ENCODE measurements at places on chromosomes 5 and 9.

- DNase-seq = no peak
These were observed 81.3 kb downstream of the ANKRD33B start for GRCh38 chr5:10645146-10645545.

GRCh38 chr5:38426986-38427950, 129.2 kb downstream of the LIFR start:
- DNase-seq = no peak

- no peak for DNase-seq
These were observed 25.1 kb downstream of the PPIP5K2 start for GRCh38 chr5:103145196-103145595.

DNA sequence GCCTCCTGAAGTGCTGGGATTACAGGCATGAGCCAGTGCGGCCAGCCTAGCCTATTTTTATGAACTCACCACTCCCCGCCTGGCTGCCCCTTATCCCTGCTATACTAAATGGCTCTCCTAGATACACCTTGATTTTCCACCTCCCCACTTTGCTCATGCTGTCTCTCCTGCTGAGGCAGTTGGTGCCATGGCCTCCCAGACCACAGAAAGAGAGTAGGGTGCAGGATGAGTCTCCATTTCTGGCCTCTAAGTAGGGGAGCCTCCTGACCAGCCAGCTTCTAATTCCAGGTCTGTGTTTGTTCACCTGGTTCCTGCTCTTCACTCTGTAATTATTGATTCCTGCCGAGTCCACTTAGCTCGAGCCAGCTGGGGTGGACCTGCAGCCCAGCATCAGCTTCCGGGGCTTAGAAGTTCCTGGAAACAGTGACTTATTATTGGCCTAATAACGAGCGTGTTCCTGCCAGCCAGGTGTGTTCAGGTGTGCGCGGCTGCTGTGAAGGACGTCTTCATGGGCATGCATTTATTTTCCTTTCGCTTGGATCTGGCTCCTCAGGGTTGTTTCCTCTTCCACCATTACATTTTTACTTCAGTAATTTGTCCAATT, 34.0 kb downstream of the ZNF618 start:
- no peak for DNase-seq

DNA sequence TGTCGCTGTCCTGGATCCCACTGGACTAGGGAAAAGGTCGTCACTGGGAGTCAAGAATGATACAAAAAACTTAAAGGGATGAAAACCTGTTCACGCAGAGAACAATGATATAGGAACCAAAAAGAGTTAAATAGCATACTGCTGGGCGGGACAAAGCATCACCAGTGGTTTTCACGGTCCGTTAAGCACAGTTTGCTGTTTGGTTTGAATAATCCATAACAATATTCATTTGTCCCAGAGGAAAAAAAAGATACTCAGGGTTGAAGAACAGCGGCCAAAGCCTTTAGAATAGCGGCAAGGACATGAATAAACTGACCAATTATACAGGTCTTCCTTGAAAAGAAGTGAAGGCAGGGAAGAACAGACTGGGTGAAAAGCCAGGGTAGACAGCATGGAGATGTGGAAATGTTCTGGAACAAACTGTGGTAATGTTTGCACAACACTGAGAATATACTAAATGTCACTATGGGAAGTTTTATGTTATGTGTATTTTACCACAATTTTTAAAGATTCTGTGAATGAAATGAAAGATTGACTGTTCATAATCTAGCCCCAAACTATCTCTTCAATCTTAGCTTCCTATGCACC, 60.8 kb downstream of the MTMR12 start:
- DNase-seq = no peak

DNA sequence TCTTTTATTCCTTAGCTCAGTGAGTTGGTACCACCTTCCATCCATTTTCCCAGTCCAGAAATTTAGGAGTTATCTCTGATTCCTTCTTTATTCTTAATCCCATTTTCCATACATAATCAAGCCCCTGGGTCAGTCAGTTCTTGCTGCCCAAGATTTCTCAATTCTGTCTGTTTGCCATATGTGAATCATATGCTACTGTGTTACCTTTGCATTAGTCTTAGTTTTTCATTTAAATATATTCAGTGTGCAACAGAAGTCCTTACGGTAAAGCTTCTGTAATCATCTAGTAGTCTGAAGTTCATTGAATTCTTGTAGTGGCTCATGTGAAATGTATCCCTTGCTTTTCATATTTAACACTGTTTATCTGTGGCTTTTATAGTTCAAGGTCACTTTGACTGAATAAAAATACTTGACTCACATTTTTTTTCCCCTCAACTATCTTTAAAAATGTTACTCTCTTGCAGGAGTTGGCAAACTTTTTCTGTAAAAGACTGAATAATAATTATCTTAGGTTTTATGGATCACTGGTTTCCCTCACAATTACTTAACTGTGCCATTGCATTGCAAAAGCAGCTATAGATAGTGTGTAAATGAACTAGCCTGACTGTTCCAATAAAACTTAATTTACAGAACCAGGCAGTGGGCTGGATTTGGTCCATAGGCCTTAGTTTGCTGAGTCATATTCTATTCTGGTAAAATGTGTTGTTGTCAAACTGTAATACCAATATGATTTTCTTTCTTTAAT, 6.9 kb downstream of the KIAA1958 start:
- peak; percentile 54 for DNase-seq

DNA sequence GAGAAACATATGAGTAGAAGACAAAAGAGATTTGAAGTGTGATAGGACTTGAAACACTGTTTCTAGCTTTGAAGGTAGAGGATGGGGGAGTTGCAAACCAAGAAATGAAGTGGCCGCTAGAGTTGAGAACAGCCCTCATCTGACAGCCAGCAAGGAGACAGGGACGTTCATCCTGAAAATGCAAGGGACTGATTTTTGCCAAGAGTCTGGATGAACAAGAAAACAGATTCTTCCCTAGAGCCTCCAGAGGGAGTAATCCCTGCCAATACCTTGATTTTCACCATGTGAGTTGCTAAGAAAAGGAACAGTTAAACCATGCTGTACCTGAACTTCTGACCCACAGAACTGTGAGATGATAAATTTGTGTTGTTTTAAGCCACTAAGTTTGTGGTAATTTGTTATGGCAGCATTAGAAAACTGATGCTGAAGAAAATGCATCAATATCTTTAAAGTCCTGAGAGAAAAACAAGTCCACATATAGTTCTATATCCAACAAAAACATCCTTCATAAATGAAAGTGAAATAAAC, 154.0 kb upstream of the ADAMTSL1 start:
- no peak for DNase-seq

DNA sequence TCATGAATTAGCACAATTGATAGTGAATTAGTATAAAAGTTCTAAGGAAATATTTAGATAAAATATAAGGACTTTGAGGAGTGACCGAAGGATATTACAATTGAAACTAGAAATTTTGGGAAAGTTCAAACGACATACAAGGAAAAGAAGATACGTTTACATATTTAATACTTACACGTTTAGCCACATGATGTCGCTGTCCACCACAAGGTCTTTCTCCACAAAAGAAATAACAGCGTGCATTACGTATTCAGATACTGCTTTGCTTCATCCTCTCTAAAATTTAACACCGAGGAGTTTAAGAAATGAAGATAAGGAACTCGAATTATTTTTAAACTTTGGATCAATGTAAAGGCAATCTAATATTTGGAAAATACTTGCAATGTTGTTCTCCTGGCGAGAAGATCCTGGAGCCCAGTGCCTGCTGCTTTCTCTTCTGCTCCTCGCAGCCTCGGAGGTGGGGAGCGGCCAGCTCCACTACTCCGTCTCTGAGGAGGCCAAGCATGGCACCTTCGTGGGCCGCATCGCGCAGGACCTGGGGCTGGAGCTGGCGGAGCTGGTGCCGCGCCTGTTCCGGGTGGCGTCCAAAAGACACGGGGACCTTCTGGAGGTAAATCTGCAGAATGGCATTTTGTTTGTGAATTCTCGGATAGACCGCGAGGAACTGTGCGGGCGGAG, at the start of gene PCDHA3:
Gene PCDHA3, plus strand, starts transcription at position 242 of the 678 bp plus-strand sequence.
- DNase-seq = peak; percentile 33

- DNase-seq = no peak
These were observed 68.6 kb upstream of the MAST4 start for GRCh38 chr5:66527478-66528035.

DNA sequence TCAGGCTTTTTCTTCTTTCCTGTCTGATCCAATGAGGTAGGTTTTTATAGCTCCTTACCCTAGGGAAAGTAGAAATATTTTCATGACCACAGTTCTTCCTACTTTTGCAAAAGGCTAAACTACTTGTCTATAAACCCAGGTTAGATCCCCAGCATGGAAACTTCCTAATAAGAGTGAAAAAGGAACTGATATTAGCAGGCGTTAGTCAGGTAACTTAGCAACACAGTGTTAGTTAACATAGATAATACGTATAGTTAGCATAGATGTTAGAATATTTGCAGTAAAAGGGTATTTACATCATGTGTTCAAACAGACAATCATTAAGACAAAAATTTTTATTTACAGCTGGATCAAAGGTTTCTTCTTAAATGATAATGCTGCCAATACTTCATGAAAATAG, 162.9 kb upstream of the DAB2 start:
- no peak for DNase-seq

- peak; percentile 22 for DNase-seq
These were observed 35.9 kb upstream of the SLC1A3 start for GRCh38 chr5:36570301-36571095.

GRCh38 chr5:35202319-35203111, 27.8 kb downstream of the PRLR start:
- DNase-seq = peak; percentile 76

GRCh38 chr5:97355775-97356174, 172.7 kb upstream of the RIOK2 start:
- DNase-seq = no peak

DNA sequence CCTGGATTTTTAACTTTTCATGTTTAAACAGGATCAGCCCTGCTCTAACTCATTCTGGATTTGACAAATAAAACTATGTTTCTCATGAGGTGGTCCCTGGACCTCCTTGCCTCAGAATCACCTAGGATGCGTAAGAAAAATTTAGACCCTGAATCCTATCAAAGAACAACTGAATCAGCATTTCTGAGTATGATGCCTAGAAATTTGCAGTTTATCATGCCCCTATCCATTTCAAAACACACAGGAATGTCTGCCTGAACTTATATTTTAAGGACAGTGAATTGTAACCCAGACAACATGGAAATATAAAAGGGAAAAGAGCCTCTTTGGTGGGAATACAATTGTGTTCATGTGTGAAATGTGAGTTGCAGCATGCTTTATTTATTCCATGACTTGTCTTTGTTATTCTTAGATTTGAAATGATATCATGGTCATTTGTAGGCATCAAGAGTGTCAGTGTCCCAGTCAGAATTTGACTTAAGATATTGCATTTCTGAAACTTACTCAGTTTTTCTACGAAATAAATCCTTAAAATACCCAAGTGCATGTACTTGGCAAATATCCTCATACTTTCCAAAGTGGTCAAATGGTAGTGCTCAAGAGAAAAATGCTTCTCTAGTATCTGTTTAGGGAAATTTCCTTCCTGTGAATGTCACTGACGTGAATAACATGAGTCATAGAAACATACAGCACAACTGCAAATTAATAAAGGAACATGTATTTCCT, 144.3 kb downstream of the GIN1 start:
- peak; percentile 81 for DNase-seq

- DNase-seq = no peak
These were observed 237.2 kb downstream of the ARL15 start for GRCh38 chr5:54073131-54073530.

GRCh38 chr5:137207023-137207760, 291.9 kb downstream of the SPOCK1 start:
- DNase-seq = no peak

GRCh38 chr5:32153723-32154122, 20.4 kb downstream of the GOLPH3 start:
- DNase-seq = peak; percentile 20

DNA sequence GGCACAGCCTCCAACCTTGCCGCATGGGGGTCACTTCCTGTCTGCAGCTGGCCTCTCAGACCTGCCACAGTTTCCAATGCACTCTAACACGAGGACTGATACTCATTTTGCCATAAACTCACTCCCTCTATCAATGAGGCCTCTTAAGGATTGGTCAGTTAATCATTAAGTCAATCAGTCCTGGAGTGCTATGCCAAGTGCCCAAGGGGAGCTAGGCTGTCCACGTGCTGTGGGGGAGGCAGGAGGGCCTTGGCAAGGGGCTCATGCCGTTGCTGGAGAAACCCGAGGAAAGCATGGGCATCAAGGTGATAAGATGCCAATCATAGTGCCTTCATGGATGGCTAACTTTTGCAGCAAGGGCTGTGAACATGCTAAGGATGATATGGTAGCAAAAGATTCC, 1.7 kb upstream of the ALDH1B1 start:
- DNase-seq = no peak

DNA sequence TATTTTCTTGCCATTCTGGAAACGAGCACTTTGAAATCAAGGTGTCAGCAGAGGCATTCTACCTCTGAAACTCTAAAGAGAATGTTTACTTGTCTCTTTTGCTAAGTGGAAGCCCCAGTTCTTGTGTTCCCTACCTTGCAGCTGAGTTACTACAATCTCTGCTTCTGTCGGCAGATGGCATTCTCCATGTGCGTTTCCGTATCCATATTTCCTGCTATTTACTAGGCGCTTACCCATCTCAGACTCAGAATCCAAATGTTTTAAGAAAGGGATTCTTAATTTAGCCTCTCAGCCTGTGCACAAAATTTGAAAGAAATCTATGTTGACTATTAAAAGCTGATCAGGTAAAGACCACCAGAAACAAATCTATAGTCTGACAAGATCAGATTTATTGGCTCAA, 221.3 kb upstream of the FTMT start:
- DNase-seq = peak; percentile 26

DNA sequence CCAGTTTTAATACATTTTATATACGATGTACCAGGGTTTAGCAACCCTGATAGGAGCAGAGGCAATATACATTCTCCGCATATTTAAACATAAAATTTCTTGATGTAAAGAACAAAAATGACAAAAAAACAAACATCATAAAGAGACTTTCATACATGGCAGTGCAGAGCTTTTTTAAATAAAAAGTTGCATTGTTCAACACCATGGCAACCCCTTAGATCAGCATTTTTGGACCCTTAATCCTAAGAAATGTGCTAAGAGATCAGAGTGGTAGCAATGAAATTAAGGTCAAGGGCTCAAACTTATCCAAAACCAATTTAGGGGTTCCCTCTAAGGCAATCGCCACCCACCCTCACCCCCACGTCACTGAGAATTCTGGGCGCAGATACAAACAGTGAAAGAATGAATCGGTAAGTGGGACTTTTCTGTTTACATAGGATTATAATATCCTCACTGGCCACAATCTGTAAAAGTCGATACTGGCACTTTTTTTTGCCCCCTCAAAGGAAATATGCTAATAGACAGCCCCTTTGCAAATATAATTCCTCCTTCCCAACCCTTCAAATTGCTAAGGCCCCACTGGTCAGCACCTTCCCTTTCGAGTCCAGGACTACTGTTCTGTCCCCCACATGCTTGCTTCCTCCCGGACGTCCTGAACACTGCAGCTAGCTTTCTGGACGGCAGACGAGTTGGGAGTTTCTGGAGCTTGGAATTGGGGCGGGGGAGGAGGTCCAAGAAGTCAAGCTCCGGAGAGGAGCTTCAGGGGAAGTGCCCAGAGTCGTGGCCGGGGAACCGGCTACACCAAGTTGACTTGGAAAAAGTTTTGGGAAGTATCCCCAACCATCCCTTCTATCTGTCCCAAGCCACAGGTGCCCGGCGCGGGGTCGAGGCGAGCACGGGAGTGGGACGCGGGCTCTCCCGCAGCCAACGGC, 2.2 kb downstream of the GAS1 start:
- peak; percentile 64 for DNase-seq

GRCh38 chr5:133754575-133755169, 142.3 kb upstream of the FSTL4 start:
- DNase-seq = peak; percentile 51
